ENCODE measurements at places on chromosomes 1 and 21. TPM values are rescaled to one million over a fixed set of nuclear protein-coding genes. Genes with fewer than 3 reads are reported as not detected.

ST6GALNAC5 gene
- total RNA-seq: not detected

GRCh38 chr1:229537894-229538293 lies 20.6 kb downstream of the ABCB10 start:
- DNase-seq: no peak

DNA sequence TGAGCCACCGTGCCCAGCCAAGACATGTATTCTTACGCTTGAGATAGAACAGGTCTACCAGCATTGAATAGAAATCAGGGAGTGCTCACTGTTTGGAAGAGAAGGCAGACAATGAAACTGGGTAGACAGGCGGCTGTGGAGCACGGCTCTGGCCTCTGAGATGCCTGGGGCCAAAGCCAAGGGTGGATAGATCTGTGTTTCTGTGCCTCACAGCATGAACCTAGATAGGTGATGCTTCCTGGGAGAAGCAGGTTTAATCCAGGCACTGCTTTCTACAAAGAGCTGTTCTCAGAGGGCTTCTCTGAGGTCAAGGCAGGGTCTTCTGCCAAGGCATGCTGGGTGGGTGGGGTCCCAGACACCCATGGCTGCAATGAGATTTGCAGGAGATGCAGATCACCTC lies 24.6 kb upstream of the PRSS38 start:
- no peak for DNase-seq

DNA sequence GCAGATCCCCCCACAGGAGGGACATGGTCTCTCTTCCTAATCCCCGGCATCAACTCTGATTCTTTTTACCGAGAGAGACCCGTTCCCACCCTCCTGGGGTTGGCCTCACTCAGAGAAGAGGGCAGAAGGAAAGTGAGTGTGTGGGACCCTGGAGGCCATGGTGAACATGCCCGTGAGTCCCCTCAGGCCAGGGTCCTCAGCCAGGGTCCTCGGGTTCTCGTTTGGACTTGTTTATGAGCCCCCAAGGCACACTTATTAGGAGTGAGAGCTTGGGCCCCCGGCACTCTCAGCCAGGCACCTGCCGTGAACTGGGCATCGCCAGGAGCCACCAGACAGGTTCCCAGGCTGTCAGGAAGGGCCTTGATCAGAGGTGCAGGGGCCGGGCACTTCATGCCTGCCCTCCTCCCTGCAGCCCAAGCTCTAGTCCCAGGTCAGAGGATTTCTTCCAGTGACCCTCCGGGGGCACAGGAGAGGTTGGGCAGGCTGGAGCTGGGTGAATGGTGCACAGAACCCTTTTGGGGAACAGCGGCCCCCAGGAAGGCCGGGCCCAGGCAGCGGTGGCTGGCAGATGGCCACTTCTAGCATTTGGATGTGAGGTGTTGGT lies 122.6 kb downstream of the CRYAA start:
- no peak for DNase-seq

BMP8B gene
- total RNA-seq: 3.5 TPM

RIPPLY3 gene
- not detected for total RNA-seq

MAN1C1 gene
- total RNA-seq: 0.28 TPM

GRCh38 chr1:185463011-185463410 lies 146.0 kb upstream of the IVNS1ABP start:
- no peak for DNase-seq

GRCh38 chr1:220001095-220001501 lies 45.2 kb downstream of the EPRS1 start:
- DNase-seq: no peak

DNA sequence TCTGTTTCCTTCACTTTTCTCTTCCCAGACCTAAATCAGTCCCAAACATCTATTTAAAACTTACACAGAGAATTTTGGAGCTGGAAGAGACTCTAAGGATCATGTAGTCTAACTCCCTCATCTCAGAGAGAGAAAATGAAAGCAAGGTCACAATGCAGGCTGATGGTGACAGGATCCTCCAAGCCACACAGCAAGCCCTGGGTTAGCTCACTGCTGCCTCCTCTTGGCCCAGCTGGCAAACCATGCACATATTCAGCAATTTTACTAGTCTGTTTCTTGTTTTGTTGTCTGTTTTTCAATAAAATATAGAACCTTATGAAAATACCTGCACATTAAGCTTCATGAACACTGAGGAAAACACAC lies 27.7 kb upstream of the LY9 start:
- DNase-seq: peak; percentile 27

HCRTR1 gene
- total RNA-seq: not detected

SNX7 gene
- total RNA-seq: 18.8 TPM

DNA sequence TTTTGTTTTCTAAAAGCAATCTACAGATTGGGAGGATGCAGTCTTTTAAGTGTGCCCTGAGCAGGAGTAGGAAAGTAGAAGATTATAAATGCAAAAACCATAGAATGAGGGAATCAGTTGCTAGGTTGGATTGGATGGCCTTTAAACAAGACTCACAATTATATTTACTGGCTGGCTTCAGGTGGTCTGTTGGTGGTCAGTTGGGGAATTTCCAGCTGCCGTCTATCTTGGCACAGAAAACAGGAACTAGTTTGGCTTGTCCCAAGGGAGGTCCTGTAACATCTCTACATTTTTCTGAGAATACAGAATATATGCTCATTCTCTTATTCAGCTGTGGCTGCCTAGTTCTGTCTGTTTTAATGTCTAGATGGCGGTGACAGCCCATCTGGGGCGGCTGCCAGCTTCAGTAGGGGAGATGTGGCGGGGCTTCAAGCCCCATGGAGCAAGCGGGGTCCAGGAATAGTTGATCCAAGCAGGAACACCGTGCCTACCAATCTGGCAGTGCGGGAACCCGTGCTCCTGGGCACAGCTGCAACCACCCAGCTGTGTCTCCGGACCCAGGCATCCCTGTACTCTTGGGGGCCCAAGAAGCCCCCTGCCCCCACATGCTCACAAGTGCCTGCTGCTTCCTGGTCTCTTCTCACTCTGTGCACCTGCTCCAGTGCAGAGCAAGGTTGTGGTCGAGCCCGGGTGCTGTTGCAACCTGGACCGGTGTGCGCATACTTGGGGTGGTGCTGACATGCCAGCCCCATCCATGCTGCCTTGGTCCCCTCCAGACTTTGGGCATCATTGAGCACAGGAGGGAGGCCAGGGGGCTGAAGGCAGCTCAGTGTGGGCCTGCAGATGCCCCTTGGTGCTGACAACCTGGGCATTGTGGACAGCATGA lies 1182.6 kb downstream of the AMY1C start:
- no peak for DNase-seq

DNA sequence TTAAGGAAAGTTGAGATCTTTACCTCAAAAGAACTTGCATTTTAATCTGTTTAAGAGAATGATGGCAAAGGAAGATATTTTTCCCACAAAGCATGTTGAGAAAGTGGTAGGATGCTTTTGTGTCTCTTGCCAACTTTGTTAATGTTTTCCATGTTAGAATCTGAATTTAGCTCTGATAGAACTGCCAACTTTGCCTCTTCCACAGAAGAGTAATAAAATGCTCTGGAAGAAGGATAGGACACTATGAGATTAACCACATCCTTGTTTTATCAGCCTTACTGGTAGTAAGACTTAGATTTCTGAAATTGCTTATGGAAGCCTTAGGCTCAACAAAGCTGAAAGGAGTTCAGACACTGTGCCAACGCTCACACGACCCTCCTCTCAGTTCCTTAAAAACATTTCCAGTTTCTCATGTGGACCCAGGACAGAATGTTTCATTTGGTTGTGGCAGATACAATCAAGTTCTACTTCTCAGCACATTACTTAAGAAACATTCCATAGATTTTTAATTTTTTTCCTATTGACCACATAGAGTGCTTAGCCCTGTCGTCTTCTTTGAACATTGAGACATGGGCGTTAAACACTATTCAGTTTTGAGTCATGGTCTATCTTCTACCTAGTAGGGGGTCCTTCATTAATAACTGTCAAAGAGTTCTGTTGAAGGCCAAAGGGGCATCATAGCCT lies 59.0 kb downstream of the MTR start:
- DNase-seq: no peak
